Spinal cord (tissue), 10 donors: ENCODE measurements at places on chromosomes 12 and 14. TPM values are rescaled to one million over a fixed set of nuclear protein-coding genes. Genes with fewer than 3 reads are reported as not detected.

GALNT4 gene
- 4.4 TPM for polyA plus RNA-seq

OASL gene
- 0.21 TPM for polyA plus RNA-seq

EDDM3A gene
- polyA plus RNA-seq = not detected

MYF6 gene
- polyA plus RNA-seq = 2.2 TPM

NEDD8 gene
- polyA plus RNA-seq = 229 TPM

SLC17A8 gene
- polyA plus RNA-seq = 17.4 TPM

FAM186B gene
- 3.4 TPM for polyA plus RNA-seq

TMEM30B gene
- polyA plus RNA-seq = 0.14 TPM

RNU6-7 gene
- polyA plus RNA-seq = not detected

CCDC177 gene
- 4.3 TPM for polyA plus RNA-seq

CCDC88C gene
- polyA plus RNA-seq = 22.6 TPM

MTA1 gene
- 202 TPM for polyA plus RNA-seq

FOXA1 gene
- 2.3 TPM for polyA plus RNA-seq

ITGA5 gene
- polyA plus RNA-seq = 12.3 TPM

TMEM233 gene
- 3.8 TPM for polyA plus RNA-seq

KCNC2 gene
- 13.3 TPM for polyA plus RNA-seq

TRHDE gene
- polyA plus RNA-seq = 5.1 TPM

APOF gene
- polyA plus RNA-seq = not detected

ZNF385A gene
- polyA plus RNA-seq = 40.8 TPM

ADCY6 gene
- 58.4 TPM for polyA plus RNA-seq

SYNE3 gene
- 3.2 TPM for polyA plus RNA-seq

GLIPR1L1 gene
- polyA plus RNA-seq = 1.1 TPM

CDK2 gene
- polyA plus RNA-seq = 32.0 TPM

TBX3 gene
- polyA plus RNA-seq = 7.8 TPM

RD3L gene
- polyA plus RNA-seq = not detected

NAB2 gene
- 30.8 TPM for polyA plus RNA-seq

HOXC12 gene
- polyA plus RNA-seq = not detected

PRKCH gene
- polyA plus RNA-seq = 11.0 TPM

DPPA3 gene
- not detected for polyA plus RNA-seq

IAPP gene
- polyA plus RNA-seq = 0.30 TPM

LRRK2 gene
- polyA plus RNA-seq = 18.6 TPM

PKP2 gene
- polyA plus RNA-seq = 6.8 TPM

NGB gene
- polyA plus RNA-seq = 16.3 TPM

PCBP2 gene
- polyA plus RNA-seq = 690 TPM

FOXN3 gene
- 56.8 TPM for polyA plus RNA-seq

SOX5 gene
- polyA plus RNA-seq = 20.3 TPM

LRTM2 gene
- 7.4 TPM for polyA plus RNA-seq

PCED1B gene
- polyA plus RNA-seq = 3.6 TPM

RDH12 gene
- 1.4 TPM for polyA plus RNA-seq

ENTPD5 gene
- polyA plus RNA-seq = 15.0 TPM

CSRNP2 gene
- 53.4 TPM for polyA plus RNA-seq

HHIPL1 gene
- 6.2 TPM for polyA plus RNA-seq

EEF1AKMT3 gene
- 4.7 TPM for polyA plus RNA-seq

IKZF4 gene
- polyA plus RNA-seq = 25.2 TPM

CCDC197 gene
- polyA plus RNA-seq = not detected

EID3 gene
- polyA plus RNA-seq = 4.7 TPM

AQP6 gene
- 9.2 TPM for polyA plus RNA-seq

PEBP1 gene
- polyA plus RNA-seq = 478 TPM

USP15 gene
- 45.2 TPM for polyA plus RNA-seq

CCDC198 gene
- 6.7 TPM for polyA plus RNA-seq

FIGNL2 gene
- 2.4 TPM for polyA plus RNA-seq

LTB4R2 gene
- 2.5 TPM for polyA plus RNA-seq

PPP1R36 gene
- polyA plus RNA-seq = 1.6 TPM

OAS1 gene
- polyA plus RNA-seq = 5.3 TPM

MMP19 gene
- polyA plus RNA-seq = 0.74 TPM

PZP gene
- polyA plus RNA-seq = 0.47 TPM

PAX9 gene
- 0.29 TPM for polyA plus RNA-seq

ANO2 gene
- 6.4 TPM for polyA plus RNA-seq

KRT79 gene
- 1.4 TPM for polyA plus RNA-seq
